ENCODE measurements at places on chromosomes 13 and 19.

DNA sequence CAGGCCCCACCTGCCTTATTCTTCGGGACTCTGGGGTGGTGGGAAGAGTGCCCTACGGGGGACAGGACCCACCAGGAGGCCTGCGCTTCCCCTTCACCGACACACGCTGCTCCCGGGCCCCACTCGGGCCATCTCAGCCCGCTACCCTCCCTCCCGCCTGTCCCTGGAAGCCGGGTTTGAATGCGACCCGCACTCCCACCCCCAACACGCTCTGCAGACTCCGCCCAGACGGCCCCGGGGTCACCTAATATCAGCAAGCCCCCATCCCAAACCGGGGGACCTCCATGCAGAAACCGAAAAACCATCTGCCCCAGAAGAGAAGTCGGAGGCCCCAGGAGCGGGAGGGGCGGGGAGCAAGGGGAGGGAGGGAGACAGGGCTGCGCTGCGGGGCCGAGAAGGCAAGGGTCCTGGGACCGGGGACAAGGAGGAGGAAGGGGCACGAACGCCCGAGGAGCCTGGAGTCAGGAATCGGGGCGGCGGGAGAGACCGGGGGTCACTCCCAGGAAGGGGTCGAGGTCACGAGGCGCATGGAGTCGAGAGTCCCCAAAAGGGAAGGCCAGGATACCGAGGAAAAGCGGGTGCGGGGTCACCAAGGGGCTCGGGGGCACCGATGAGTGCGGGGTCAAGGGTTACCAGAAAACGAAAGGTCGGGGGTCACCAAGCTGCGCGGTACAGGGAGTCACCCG lies 766 bp downstream of the SBNO2 start:
- no peak for DNase-seq

GRCh38 chr13:47934371-47934770 lies 66.7 kb downstream of the SUCLA2 start:
- no peak for DNase-seq

DNA sequence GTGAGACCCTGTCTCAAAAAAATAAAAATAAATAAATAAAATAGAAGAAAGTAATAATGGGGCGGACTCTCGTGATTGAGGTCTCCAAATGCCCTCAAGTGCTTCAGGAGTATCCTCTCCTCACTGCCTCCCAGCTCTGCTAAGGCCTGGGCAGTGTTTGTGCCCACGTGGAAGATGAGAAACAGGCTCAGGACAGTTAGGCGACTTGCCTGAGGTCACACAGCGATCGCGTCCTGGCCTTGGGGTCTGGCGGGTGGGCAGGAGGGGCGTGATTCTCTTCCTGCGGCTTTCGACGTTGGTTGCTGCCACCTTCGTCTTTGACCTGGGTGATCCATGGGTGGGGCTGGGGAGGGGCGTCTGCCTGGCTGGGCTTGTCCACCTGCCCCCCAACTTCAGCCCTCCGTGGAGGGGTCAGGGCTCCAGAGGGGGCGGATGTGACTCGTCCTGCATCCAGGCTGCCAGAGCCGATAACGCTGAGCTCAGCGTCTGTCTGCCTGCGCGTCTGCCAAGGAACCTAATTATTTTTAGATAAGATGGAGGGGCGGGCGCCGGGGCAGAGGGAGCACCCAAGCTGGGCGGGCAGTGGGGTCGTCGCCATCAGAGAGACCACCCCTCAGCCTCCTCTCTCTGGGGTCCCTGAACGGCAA lies 56.9 kb downstream of the NFIC start:
- DNase-seq = no peak

DNA sequence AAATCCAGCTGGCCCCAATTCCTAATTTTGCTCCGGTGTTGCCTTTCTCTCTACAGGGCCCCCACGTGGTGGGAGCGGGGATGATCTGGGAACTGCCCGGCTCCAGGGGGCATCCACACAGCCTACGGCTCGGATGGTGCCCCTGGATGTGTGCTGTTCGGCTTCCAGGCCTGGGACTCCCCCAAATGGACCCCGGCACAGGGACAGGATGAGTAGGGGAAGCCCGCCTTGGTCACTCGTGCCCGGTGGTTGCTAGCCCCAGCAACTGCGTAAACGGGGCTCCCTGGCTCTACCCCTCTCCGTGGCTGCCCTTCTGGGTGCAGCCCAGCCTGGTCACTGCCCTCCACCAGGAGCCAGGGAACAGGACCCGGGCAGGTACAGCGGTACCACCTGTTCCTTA lies 111.5 kb downstream of the TEX26 start:
- DNase-seq = no peak

DNA sequence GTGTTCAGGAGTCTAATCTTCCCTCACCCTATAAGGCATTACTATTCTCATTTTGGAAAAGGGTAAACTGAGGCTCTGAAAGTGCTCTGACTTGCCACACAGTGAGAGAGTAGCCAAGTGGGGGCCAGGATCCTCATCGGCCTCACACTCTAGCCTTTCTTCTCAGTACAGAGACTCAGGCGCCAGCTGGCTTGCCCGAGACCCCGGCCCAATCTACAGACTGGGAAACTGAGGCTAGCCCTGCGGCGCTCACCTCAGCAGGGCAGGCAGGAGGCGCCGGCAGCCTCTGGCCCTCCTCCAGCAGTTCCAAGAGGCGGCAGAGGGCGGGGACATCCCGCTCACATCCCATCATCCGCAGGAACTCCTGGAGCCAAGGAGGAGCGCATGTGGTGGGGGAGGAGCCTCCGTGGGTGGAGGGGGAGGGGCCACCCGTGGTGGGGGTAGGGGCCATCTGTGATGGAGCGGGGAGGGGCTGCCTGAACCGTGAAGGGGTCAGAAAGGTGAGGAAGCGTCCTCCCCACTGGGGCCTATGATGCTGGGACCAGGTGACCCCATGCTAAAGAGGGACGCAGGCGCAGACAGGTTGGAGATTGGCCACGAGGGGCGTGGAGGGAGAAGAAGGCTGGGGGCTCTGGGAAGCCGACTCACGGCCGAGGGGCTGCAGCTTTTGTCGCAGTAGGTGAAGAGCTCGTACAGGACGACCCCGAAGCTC lies 8.7 kb upstream of the INSL3 start:
- peak; percentile 60 for DNase-seq

- no peak for DNase-seq
Observed at GRCh38 chr19:43300876-43301765, 31.8 kb upstream of the PSG9 start.

DNA sequence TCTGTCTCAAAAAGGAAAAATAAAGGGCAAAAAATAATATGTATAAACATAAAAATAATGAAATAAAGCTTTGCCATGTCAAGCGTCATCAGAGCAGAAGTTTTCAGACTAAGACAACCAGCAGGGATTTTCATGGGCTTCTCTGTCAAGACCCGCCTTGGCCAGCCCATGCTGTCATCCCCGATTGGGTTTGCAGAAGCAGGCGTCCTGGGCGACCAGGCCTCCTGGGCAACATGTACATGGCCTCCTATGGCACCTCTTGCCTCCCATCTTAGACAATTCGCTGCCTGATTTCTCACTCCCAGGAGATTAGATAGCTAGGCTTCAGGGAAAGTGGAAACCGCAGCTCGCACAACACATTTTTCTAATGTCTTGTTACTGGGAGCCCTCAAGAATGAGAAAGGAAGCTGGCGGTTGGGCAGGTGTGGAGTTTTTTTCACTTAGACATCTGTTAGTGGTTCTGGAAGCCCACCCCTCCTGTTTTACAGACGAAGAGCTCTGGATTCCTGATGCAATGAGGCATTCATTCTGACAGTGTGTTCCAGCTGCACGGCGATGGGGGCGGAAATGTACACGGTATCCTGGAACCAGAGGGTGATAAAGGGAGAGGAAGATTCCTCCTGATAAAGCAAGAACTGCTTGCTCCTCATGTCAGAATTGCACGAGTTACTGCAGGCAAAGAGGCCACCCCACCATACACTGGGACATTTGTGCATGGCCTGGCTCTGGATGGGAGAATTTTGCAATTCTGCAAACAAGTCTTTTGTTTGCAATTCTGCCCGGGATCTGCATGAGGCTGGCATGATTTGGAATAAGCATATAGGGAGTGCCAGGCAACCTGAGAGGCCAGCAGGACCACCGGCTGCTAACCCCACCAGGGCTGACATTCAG lies 47.4 kb upstream of the KATNAL1 start:
- no peak for DNase-seq

DNA sequence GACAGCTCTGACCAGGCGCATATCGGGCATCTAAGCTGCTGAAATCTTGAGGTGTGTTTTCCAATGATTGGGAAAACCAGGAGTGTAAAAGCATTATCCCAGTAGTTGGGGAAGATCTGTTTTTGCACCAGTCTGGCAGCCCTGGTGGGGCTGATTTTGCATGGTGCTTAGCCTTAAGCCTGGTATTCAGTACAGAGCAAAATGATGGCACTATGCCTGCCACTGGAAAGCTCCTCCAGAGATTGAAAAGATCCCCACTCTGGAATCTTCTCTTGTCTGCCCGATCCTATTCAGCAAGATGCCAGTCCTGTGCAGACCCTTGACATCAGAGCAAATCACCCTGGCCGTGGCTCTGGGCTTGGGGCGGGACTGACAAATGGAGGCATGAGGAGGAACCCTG lies 44.7 kb upstream of the SIAH3 start:
- no peak for DNase-seq

- DNase-seq = no peak
Observed at GRCh38 chr19:10805758-10806247, 30.2 kb downstream of the TMED1 start.

DNA sequence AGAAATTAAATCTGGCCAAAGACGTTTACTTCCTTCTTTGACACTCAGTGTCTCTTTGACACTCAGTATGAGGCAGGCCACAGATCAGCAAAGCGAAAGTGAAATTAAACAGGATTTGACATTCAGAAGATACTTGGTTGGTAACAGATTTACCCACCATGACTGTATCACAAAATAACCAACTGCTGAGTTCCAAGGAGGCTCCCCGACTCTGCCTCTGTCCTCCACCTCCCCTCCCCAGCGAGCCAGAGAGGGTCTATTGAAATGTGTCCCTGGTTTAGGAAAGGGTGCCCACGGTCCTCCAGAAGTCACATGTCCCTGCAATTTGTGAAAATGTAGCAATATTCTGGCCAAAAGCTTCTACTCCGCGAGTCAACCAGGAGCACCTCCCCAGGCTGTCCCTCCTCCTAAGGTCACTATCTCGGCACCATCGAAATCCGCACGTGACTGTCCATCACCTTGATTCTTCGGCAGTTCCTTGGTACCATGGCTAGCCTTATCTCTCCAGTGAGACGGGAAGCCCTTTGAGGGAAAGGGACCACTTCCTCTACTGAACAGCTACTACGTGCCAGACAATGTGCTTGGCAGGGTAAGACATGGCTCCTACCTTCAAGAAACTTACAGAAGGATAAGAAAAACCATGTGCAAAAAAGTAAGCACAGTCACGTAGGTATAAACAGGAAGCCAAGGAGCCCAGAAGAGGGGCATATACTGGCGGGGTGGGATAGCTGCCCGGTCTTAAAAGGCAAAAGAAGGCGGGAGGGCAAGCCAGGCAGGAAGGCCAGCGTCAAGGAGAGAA lies 1.5 kb downstream of the N4BP2L1 start:
- DNase-seq = no peak

- DNase-seq = no peak
Observed at GRCh38 chr13:33167491-33167890, 118.1 kb downstream of the STARD13 start.

Measured in NCI-H1105 treated with DMSO at 0.1 percent for 48 hours (cell line).